Activated T-cell treated with anti-CD3 and anti-CD28 coated beads for 4 hours (primary cell): ENCODE measurements at places on chromosomes 6 and 20.

DNA sequence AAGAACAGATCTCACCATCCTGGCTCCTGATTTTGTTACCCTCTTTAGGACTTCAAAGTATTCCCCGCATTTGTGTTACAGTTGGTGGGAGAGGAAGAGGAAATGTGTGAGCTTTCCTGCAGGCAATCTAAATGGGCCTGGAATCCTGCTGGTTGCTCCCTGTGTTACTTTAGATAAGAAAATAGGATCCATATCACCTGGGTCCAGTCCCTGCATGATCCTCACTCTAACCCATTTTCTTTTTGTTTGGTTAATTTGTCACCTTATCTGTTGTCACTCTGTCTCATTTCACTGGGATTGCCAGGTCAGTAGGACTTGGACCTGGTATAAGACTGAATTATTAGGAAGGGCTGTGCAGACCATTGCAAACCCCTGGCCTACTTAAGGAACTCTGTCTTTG, 175.9 kb upstream of the GJE1 start:
- DNase-seq, result no peak

GRCh38 chr6:11744753-11745152, 33.9 kb downstream of the ADTRP start:
- no peak for DNase-seq

DNA sequence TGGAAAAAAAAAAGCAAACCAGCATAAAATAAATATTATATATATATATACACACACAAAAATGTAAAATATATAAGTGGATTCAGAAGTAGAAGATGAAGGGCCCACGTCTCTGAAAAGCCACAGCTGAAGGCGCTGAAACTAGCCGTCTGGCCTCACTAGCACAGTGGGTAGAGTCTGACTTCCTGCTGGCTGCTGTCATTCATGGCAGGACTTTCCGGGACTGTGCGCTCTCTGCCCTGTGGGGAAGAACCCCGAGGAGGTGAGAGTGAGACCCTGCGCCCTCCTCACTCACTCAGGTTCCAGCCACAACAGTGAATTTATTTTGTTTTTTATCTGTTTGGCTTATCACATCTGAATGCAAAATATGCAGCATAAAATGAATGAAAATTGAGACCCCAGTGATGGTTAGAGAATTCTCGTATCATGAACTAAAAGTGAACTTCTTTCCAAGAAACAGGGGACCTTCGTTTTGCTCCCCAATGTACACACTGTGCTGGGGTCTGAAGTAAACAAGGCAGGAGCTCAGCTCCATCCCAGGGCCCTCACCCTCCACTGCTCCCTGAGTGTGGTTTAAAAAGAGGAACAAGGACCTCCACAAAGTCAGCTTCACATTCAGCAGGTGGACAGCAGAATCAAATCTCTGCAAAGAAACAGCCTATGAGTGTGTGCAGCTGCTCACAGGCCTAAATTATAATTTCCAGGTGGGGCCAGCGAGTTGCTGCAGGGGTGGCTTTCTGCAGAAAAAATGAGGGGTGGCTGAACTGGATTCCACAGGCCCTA, 1.3 kb upstream of the RAMACL start:
- no peak for DNase-seq

DNA sequence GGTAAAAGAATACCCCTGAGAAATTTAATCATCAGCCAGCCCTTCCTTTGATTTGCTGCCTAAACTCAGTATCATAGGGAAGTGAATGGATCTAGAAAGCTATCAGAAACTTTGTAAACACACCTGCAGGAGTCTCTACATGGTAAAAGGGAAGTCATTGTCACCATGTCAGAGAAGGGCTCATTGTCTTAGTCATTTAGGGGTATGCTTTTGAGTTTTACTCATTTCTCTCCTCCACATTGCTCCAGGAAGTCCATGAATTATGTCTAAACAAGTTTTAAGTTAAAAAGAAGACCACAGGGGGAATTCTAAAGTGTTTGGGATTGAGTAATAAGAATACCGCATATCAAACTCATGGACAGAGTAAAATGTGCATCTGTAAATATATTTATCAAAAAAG, 2.5 kb downstream of the SLC17A1 start:
- DNase-seq, result no peak

DNA sequence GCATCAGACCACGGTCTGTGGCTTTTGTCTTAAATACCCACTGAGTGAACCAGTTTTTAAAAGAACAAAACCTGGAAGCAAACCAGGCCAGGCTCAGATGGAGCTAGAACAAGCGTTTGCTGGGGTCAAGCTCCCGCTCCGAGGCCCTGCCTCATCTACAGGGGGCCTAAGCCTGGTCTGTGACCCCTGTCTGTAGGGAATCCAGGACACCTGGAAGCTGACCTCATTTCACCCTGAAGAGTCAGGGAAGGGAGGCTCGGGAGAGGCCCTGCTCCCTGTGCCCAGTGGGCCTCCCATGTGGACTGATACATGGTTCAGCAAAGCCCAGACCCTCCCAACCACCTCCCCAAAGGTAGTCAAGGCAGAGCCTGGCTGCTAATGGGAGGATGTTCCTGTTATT, 26.8 kb upstream of the DLGAP4 start:
- DNase-seq, result no peak

DNA sequence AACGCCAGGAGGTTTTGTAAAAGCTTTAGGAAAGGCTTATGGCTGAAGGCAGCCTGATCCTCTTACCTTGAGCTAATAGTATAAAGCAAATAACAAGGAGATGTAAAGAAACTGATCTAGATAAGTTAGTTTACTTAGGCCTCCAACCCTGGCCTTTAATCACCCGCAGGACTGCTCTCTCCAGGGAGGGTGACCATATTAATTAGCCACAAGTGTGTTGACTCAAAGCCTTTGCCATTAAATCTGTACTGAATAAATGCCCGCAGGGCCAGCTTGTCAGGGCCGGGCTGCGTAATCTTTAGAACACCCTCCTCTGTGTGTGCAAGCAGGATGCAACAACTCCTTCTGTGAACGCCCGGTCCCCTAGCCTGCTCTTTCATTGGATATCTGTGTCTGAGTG, 6.1 kb upstream of the PRSS16 start:
- DNase-seq, result no peak

GRCh38 chr6:167689278-167689677, 137.4 kb upstream of the AFDN start:
- no peak for DNase-seq

DNA sequence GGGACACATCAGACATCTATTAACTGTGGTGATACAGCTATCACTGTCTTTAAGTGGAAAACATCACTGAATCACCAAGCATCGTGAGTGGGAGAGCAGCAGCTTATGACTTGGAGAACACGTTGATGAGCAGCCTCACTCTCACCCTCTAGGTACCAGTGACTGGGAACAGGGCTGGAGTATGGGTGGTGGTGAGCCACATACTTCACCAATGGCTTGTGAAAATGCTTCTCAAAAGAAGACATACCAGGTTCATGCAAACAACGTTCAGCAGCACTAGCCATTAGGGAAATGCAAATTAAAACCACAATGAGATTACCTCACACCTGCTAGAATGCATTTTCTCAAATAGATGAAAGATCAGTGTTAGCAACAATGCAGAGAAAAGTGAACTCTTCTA, 25.3 kb downstream of the SNX5 start:
- DNase-seq, result no peak

- no peak for DNase-seq
These were observed 1.2 kb downstream of the SLC17A3 start for GRCh38 chr6:25872814-25873213.

DNA sequence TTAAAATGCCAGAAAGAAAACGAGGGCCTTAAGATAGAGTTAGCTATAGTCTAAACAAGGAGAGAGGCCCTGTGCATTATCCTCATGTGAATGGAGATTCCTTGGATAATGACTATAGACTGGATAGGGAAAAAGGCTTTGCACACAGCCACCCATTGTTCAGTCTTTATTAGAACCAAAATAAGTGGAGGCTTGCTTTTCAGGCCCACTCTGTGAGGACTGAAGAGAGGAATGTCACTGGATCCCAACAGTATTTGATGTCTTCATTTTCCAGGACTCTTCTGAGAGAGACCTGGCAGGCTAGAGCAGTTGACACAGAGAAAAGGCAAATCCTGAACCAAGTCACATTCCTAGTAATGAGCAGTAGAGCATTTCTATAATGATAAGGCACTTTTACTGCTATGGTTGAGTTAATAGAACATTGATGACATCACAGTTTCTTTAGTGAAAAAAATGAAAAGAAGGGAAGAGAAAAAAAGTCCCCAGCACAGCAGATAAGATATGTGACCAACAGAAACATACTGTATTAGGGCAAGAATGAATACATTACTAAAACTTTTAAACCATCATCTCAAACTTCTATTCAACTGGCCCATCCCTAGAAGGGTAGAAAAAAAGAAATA, 315.1 kb downstream of the EPHA7 start:
- DNase-seq, result no peak

- DNase-seq, result no peak
These were observed 173.1 kb upstream of the SSTR4 start for GRCh38 chr20:22861990-22862389.

DNA sequence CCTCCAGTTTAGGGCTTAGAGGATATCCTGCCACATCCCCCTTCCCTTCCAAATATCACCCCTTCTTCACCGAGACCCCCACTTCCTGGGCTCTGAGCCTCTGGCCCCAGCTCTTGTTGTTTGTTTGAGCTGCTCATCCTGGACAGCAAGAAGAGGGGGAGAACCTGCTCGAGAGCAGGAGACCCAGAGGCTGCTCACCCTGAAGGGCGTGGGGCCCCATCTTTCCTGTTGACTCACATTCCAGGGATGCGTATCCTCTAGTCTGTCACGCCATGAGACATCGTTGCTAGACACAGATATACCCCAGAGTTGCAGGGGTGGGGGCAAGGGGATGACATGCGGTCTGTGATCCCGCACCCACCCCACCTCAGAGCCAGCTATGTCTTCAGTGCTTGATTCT, 5.7 kb upstream of the TNXB start:
- no peak for DNase-seq

DNA sequence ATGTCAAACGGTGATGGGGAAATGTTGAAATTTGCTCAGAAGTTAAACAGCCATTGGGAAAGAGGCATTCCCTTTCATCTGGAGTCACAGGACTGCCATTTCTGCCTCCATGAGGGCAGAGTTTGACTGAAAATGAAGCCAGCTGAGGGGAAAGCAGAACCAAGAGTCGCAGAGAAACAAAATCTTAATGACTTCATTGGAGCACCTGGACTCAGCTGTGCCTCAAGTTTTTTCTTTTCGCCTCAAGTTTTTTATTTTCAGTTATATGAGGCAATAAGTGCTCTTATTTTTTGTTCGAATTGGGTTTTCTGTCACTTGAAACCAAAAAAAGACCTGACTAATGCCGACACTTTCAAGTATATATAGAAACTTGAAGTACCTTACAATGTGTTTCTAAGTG, 161.3 kb downstream of the PKHD1 start:
- DNase-seq, result no peak

- no peak for DNase-seq
These were observed 338.1 kb downstream of the SYNE1 start for GRCh38 chr6:152298848-152299735.

DNA sequence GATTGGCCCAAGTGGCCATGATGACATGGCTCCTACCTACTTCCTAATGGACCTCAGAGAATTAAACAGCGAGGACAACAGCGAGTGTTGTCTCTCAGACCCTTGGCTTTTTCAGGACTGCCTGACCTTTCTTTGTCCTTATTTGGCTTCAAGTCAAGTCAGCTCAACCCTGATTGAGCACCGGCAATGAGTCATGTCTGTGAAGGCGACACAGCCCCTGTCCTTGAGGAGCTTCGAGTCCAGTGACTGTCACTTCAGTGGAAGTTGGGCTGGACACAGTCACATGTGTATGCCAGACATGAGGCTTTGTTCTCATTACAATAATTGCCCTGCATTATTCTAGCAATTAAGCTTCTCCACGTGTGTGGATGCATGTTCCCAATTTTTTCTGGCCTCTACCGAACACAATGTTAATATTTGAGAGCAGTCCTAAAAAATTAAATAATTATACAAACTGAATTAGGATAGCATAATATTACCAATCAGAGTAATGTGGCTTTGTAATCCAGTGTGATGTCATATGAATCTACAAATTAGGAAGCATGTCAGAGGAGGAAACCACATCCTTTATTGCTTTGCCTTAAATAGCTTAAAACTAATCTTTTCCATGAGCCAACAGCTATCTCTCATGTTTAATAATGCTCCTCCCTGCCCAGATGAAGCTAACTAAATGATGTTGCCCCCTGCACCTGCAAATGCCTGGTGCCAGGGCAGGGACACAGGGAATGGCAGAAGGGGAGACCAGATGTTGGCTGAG, 178.6 kb downstream of the CDH26 start:
- no peak for DNase-seq
